ENCODE measurements at places on chromosomes 4 and X.

DNA sequence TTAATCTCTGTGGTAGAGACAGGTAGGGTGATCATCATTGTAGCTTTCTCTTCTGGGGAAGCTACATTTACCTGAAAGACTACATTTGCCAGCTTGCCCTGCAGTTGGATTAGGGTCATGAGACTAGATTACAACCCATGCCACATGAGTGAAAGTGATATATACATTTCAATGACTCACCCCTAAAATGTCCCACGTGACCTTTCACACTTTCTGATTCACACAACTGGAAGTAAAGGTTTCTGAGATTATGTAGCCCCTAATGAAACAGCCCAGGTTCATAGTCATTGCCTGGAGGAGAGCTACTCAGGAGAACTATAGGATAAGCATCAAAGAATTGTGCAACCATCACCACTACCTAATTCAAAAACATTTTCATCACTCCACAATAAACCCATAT is 17.8 kb downstream of the PDCL2 start:
- DNase-seq, result no peak

GRCh38 chrX:152903589-152903988 is 5.7 kb downstream of the ZNF185 start:
- no peak for DNase-seq

GRCh38 chrX:18929775-18930174 is 54.1 kb downstream of the PHKA2 start:
- no peak for DNase-seq

GRCh38 chrX:46744009-46744408 is 14.9 kb downstream of the SLC9A7 start:
- no peak for DNase-seq

- DNase-seq, result no peak
Observed at GRCh38 chr4:159284733-159285132, 181.9 kb downstream of the RAPGEF2 start.

- DNase-seq, result no peak
Observed at GRCh38 chr4:3851881-3852280, 85.7 kb downstream of the ADRA2C start.

DNA sequence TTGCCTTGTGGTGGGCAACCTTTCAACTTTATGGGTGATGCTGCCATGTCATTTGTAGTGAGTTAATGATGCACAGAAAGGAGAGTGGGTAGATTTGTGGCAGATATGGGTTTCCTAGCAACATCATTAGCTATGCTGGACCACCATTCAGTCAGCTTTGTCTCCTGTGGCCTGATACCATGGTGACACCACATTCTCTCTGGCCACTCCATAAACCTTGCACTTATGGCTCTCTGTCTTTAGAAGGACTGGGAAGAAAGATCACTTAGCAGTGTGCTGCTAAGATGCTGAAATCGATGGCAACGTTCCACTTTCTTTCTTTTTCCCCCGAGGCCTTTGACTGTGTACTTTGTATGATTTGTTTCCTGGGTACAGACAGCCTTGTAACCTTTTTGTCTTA is 95.0 kb upstream of the SOX3 start:
- DNase-seq, result no peak

GRCh38 chr4:101066626-101067170 is 280.6 kb downstream of the PPP3CA start:
- no peak for DNase-seq

DNA sequence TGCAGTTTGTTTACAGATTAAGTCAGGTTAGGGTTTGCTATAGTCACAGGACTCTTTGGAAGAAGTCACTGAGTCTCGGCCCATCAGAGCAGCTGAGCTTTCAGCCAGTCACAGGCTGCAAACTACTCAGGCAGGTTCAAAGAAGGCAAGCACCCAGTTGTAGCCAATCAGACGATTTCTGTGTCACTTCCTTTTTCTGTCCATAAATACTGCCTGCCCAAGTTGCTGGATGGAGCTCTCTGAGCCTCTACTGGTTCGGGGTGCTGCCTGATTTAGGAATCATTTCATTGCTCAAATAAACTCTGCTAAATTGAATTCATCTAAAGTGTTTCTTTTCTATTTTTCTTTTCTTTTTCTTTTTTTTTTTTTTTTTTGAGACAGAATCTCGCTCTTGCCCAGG is 7.3 kb upstream of the SH3BP2 start:
- DNase-seq, result no peak

DNA sequence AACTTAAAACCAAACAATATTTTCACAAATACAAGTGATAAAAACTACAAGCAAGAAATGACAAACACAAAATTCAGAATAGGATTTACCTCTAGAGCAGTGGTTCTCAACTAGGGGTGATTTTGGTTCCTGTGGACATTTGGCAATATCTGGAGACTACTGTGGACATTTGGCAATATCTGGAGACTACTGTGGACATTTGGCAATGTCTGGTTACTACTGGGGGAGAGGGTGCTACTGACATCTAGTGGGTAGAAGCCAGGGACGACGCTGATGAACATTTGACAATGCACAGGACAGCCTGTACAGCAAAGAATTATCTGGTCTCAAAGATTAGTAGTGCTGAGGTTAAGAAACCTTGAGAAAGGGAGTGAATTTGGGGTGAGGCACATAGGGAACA is 169.8 kb downstream of the CLCN4 start:
- DNase-seq, result no peak

DNA sequence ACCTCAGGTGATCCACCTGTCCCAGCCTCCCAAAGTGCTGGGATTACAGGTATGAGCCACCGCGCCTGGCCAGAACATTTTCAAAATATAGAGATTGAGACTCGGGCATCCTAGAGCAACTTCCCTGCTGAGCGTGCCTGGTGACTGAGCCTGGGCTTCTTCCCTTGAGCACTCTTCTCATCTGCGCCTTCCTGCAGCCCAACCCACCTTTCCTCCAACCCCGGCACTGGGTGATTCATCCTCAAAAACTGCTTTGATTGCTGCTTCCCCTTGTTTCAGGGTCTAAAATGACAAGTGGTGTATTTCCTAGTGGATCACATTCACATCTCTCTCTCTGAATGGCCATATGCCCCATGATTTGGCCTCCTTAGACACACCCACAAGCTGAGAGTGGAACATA is 37.8 kb downstream of the PHKA2 start:
- DNase-seq, result no peak

GRCh38 chr4:157885811-157886210 is 287.0 kb downstream of the GASK1B start:
- DNase-seq, result no peak

- DNase-seq, result no peak
Observed at GRCh38 chrX:149469406-149469805, 35.7 kb downstream of the IDS start.

- no peak for DNase-seq
Observed at GRCh38 chr4:75018811-75019479, 86.0 kb downstream of the PARM1 start.

DNA sequence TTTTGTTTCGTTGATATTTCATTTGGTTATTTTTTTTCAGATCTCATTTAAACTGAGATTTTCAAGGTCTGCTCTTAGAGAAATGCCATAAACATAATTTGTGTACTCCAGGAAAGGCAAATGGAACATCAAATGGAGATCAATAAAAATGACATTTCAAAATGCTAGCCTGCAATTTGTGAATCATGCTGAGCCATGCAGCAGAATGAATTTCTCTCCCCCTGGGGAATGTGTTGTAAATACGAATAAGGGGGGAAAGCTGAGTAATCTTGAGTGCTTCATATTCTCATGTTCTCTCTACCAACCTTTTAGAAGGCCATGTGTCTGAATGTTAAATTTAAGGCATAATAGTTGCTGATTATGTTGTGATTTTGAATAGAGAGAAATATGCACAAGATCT is 7.8 kb downstream of the ZCCHC4 start:
- DNase-seq, result peak; percentile 67

GRCh38 chrX:97252111-97252510 is 368.4 kb downstream of the RPA4 start:
- no peak for DNase-seq

DNA sequence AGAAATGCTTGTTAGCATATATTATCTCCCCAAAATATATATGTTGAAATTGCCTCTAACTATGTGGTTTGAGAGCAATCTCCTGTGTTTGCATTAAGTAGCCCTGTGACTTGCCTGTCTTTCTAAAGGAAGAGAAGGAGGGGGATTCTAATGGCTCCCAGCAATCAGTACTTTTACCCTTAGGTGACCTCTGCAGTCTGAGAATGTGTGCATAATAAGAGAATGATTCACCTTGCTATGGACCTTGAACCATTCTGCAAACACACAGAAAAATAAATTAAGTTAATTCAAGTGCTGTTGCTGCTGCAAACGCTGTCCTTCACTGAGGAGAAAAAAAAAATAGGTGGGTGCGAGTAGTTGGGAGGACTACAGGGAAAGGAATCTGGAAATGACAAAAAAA is 322.2 kb downstream of the IQCM start:
- no peak for DNase-seq

- no peak for DNase-seq
Observed at GRCh38 chr4:88177983-88178625, 19.7 kb upstream of the ABCG2 start.

DNA sequence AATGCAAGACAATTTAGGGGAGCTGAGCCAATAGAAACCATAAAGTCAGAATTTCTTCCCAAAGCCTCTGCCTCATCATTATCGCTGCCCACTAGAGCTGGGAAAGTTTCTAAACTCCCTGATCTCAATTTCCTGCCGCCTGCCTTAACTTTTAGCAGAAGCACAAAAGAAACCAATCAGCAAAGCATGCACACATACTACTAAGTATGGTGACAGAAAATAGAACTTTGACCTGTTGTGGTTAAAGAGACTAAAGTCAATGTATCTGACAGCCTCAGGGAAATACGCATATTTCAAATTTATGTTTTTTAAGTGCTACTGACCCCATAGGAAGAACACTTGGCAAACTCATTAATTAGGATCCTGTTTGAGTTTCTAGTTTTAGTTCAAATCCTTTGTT is 10.1 kb downstream of the STK26 start:
- DNase-seq, result no peak
